ENCODE measurements at places on chromosomes 1 and 21.

DNA sequence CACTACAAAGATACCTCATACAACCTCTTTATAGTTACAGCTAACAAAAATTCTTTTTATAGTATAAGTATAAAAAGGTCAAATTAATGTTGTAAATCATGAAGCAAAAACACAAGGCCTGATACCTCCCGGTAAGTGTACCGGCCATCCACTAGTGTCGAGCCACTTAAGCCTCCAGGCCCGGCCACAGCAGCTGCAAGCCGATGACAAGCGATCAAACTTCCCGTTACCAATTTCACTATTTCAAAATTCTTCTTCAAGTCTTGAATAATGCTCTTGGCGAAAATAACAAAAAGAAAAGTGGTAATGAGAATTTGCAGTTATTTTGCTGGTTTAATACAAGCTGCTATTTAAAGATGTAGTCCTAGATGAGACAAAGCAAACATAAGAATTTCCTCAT is 67.6 kb downstream of the USP24 start:
- DNase-seq, result no peak

DNA sequence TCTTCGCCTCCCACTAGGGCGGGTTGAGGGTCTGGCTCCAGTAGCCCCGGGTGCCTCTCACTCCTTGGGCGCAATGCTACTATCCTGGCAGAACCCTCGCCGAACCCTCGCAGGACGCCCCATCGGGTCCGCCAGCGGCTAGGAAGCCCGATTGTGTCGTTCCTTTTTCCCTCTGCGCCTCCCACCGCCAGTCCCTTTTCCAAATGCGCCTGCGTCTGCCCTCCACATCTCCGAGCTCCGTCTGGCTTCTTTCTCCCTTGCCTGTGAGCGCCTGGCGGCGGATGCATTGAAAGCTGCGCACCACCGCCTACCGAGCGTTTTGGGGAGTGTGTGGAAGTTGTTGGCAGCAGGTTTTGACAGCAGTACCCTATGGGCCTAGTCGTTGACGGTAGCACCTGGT is 1.0 kb upstream of the DIRAS3 start:
- DNase-seq, result no peak

DNA sequence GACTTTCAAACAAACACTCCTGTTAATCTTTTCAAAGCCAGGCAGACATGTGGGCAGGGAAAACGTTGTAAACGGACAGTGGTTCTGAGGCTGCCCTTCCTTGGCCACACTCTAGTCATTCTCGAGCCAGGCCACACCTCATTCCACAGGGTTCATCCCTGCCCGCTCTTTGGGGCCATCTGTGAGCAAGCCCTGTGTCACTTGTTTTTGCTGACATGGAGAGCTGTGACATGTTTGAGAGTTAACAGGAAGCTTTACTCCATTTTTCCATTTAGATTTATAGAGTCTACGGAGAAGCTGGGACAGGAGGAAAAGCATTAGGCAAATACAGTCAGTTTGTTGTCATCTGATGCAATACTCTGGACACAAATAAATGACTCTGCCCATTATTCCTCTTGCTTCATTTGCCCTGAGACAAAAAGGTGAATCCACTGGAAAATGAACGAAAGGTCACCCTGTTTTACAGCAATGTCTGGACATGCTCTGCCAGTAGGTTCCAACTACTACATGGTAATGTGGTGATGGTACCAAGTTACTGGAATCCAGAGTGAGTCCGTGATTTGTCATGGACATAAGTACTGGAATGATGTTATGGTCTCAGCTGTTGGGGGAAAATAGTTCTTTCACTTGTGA is 126.9 kb downstream of the CLIC6 start:
- DNase-seq, result no peak

- no peak for DNase-seq
Measured at GRCh38 chr1:231139659-231140654, 21.9 kb upstream of the TRIM67 start.

DNA sequence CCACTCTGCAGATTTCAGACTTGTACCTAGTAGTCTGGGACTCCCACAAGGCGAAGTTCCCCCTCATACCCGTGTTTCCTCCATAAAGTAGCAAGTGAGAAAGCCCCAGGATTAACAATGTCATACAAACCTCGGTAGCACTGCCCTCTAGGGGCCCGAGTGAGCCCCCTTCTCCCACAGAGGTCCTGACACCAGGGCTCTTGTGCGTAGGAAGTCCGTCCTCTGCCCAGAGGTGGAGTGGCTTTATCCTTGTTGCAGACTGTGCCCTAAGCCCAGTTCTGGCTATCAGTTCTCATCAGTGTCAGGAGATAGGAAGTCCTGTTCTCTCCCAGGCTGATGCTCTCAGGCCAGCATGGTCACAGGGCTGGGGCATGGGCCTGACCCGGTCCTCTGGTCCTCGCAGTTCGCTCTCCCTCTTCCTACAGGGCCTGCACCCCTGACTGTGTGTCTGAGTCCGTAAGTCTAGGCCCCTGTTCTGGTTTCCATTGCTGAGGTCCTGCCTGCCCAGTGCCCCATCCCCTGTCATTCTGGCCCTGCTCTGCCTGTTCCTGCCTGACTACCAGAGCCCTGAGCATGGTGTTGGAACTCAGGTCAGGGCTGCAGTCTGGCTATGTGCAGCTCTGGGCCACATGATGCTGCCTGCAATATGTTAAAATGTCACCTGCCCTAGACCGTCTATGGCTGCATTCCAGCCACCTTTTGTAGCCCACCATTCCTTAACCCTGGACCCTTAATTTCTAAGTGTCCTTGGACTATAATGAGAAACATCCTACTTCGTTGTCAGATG is 285.6 kb downstream of the ASTN1 start:
- no peak for DNase-seq

GRCh38 chr1:173717238-173717637 is 2.5 kb downstream of the KLHL20 start:
- no peak for DNase-seq

DNA sequence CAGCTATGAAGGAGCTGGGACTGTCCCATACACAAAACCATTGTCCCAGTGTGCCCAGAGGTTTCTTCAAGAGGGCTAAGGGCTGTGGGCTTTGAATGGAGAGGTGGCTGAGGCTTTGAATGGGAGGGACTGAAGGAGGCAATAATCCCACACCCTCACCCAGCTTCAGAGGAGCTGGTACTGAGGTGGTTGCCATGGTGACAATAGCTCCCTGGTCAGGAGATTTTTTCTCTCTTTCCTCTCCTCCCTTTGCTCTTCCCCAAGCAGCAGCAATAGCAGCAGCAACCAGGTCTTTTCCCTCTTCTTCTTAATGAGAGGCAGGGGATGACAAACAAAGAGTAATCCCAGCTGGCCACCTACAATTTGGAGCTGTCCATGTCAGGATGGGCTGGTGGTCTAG is 1.6 kb downstream of the HPCAL4 start:
- DNase-seq, result no peak

GRCh38 chr1:226641671-226642231 is 93.2 kb downstream of the STUM start:
- DNase-seq, result no peak

- peak; percentile 77 for DNase-seq
Measured at GRCh38 chr1:1290238-1290731, 10.0 kb downstream of the SCNN1D start.

DNA sequence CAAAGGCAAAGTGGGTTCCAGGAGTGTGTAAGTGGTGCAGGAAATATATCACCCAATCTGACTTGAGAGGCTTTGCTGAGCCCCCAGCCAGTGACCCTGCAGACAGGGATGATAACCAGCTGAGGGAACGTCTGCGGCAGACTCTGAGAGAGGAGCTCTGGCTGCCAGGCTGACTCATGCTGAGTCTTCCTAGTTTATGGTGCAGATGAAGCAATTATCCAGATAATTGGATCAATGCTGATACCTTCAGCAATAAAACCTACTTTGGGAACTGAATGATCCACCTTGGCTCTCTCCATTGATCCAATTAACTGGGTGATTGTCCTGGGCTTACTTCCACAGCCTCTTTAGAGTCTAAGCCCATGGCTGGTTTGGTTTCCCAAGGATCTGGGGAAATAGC is 7.3 kb downstream of the C8B start:
- DNase-seq, result no peak

DNA sequence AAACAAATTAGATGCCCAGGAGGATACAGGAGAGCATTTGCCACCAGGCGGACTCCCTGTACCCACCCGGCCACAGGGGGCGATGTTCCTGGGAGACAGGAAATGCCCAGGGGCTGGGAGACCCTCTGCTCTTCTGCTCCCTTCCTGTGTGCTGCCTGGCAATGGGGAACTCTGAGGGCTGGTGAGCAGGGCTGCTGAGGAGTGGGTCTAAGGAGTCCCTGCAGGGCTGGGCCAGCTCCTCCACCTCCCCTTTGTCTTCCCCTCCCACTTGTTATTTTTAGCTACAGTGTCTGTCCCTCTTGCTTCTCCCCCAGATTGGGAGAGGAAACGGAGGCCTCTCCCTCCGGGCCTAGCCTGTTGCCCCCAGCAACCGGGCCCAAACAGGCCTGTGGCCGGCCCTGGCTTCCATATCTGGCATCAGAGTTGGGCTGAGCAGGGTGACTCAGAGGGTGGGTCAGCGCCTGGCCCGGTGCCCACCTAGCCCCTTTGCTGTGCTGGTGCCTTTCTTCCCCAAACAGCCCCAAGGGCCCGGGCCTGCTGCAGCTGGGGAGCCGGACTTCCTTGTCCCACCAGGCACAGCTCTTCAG is 11.6 kb downstream of the LMNA start:
- peak; percentile 55 for DNase-seq

- no peak for DNase-seq
Measured at GRCh38 chr21:33985117-33986050, 69.8 kb upstream of the ATP5PO start.

GRCh38 chr1:6378096-6378746 is 15.3 kb downstream of the ACOT7 start:
- no peak for DNase-seq

GRCh38 chr1:154481053-154481452 is 21.0 kb upstream of the TDRD10 start:
- no peak for DNase-seq

- DNase-seq, result no peak
Measured at GRCh38 chr1:244957525-244957924, 93.2 kb upstream of the HNRNPU start.

DNA sequence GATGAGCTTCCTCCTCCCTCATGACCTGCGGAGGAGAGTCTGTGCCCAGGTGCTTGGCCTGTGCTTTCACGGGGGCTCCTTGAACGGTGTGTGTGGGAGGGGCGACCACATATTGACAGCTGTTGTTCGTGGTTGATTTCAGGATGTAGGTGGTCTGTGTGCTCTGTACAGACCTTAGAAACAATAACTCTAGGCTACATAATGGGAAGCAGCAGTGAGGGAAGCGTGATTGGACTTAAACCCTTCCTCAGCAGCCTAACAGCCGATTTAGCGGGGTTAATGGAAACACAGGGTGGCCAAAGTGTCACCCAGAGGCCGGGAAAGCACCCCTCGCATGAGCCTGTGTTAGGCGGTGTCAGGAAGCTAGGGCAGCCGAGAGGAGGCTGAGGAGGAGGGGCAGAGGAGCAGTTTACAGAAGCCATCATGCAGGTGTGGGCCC is 56.0 kb downstream of the TBCE start:
- peak; percentile 22 for DNase-seq

- no peak for DNase-seq
Measured at GRCh38 chr1:71792264-71792663, 490.1 kb downstream of the NEGR1 start.

DNA sequence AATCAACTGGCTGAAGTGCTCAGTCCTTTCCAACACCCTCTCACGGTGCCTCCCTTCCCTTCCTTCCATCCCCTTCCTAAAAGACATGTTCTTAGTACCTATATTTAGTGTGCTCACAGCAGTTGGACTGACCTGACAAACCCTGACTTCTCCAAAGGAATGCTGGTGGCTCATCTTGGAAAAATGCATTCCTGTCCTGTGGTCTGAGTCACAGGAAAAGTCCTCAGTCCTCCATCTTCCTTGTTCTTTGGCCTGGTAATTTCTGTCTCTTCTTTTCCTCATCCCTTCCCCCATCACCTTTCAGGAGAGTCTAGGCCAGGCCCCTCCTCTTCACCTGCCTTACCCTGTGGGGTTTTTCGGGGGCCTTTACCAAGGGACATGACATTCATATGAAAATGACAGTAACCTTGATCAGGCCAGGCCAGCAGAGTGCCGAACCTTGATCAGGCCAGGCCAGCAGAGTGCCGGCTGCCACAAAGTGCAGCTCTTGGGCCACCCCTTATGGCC is 7.2 kb downstream of the ATP1B1 start:
- DNase-seq, result no peak

DNA sequence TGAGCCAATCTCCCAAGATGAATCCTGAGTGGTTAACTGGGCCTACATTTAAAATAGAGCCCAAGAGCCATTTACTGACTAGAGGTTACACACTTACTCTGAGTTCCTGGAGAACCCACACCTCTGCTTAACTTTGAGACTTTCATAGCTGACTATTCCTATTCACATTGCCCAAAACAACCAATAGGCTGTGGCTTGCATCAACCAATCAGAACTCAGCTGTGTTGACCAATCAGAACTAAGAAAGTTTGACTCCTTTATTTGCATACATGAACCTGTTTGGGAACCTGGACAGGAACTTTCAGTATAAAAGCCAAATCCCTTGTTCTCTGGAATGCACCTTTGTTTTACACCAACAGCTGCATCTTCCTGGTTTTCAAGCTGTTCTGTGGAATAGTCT is 9.5 kb downstream of the ZSWIM5 start:
- no peak for DNase-seq

- no peak for DNase-seq
Measured at GRCh38 chr1:216945538-216946080, 222.4 kb upstream of the ESRRG start.

All from stimulated activated CD4-positive, alpha-beta T cell treated with anti-CD3 and anti-CD28 coated beads, Interleukin-2, amount 100 ng/mL, for 24 hours (primary cell).